Esophagus squamous epithelium (tissue), 5 donors: ENCODE measurements at places on chromosomes 7 and 10.

- DNase-seq: no peak
Observed at GRCh38 chr7:22420008-22420407, 63.1 kb upstream of the RAPGEF5 start.

GRCh38 chr7:72196176-72196575 lies 216.0 kb downstream of the CALN1 start:
- no peak for DNase-seq

DNA sequence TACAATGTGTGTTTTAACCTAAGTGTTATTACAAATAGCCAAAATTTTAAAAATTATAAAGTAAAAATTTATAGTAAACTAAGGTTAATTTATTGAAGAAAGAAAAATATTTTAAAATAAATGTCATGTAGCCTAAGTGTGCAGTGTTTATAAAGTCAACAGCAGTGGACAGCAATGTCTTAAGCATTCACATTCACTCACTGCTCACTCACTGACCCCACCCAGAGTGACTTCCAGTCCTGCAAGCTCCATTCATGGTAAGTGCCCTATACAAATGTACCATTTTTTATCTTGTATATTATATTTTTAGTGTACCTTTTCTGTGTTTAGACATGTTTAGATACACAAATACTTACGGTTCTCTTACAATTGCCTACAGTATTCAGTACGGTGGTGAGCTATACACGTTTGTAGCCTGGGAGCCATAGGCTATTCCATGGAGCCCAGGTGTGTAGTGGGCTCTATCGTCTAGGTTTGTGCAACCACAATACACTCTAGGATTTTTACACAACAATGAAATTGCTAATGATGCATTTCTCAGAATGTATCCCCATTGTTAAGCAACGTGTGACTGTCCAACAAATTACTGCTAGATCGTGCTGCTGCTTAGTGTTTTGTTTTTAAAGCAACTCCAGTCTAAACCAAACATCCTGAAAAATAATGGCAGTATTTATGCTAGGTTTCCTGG lies 108.9 kb upstream of the NAMPT start:
- no peak for DNase-seq

- DNase-seq: no peak
Observed at GRCh38 chr10:21961847-21962246, 41.7 kb downstream of the DNAJC1 start.

DNA sequence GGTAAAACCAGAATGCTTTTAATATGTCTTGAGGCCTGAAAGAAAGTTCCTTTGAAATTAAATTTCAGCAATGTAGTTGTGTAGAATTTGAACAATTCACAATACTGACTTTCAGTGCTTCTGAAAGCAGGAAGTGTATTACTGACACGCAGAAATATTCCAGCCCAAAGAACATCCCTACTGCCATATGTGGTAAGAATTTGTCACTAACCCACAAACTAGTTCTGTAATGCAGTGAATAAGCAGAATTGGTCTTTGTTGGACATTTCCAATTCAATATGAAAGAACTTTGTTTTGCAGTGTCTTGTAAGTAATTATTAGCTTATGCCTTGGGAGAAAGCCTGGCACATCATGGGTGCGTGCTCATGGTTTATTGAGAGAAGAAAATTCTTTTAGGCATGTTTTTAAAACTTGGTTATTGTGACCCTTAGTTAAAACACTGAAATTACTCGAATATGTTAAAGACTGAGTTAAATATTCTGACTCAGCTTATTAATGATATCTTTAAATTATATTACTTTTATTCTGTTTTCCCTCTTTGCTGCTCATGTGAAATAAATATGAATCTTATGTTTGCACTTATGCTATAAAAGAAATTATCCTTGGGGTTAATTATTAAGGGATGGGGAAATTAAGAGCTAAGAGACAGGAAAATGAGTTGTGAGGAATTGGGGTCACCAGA lies 33.4 kb downstream of the PTPN12 start:
- no peak for DNase-seq

- DNase-seq: no peak
Observed at GRCh38 chr10:87761892-87762291, 56.1 kb downstream of the ATAD1 start.

DNA sequence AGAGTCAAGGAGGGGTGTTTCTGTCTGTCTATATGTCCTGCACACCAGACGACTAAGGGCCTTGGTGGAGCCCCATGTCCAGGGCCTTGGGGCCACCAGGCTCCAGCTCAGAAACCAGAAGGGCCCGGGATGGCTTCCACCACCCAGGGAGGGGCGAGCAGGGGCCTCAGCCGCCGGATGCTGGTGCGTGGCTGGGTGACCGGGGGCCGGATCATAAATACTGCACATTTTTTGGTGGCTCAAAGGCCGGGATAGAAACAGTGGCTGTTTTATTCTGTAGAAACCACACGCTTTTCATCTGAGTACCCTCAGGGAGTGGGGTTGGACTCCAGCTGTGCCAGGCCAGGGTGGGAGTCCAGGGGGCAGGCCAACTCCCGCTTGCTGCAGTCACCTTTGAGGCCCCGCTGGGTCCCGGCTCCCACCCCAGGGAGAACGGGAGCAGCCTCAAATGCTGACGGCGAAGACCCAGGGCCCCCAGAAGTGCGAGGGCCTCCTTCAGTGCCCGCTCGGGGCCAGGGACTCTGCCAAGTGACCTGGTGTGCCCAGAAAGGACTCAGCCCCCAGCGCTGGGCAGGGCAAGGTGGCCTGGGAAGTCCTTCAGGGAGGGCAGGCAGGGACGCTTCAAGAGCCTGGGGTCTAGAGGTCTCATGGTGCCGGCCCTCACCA lies 28.2 kb downstream of the PDGFA start:
- DNase-seq: no peak

DNA sequence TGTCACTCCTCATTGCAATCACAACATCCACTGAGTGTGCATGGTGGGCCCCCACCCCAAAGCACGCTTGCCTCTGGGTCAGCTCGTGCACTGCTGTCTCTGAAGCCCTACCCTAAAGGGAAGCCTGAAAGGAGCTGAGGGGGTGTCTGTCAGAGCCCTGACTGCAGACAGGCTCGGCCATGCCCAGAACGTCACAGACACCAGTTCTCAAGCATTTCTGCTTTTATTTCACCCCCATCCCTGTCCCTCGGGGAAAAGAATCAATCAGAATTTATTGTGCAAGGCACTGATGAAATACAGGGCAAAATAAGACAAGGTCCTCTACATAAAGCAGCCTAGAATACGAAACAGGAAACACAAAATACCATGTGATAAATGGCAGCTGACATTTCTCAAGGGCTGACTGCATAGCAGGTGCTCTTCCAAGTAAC lies 231.8 kb downstream of the WDR37 start:
- DNase-seq: no peak

GRCh38 chr10:22158426-22158825 lies 59.4 kb downstream of the EBLN1 start:
- no peak for DNase-seq

DNA sequence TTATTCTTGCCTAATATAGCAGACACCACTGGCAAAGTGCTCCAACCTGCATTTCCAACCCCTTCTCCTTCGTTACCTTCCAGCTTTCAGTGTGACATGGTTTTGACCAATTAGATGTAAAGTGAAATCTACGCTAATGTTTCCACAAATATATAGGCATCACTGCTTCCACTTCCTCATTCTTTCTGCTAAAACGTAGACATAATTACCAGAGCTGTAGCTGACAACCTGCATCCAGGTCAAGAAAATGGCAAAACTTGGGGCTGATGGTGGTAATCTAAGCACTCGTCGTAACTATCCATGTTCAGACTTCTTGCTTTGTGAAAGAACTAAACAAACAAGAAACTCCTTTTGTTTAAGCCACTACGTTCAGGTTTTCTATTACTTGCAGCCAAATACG lies 41.8 kb upstream of the COL1A2 start:
- no peak for DNase-seq

DNA sequence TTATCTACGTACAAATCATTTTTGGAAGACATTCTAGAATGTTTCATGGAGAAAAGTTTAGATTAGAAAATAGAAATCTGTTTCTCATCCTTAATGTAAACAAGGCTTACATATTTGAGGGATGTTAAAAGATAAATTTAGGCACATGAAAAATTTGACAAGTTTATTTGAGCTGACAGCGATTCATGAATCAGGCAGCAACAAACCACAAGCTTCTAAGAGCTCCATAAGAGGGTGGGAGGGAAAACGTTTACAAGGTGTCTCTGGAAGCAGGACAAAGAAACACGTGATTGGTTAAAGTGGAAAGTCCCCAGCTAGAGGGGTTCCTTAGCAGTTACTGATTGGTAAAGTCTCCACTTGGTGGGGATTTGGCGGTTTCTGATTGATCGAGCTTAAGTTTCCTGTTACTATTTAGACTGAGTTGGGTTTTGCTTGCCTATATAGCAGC lies 228.9 kb upstream of the PITRM1 start:
- no peak for DNase-seq

GRCh38 chr10:74640134-74640921 lies 186.1 kb upstream of the KAT6B start:
- no peak for DNase-seq

- no peak for DNase-seq
Observed at GRCh38 chr10:13945390-13946208, 358.8 kb downstream of the PRPF18 start.

DNA sequence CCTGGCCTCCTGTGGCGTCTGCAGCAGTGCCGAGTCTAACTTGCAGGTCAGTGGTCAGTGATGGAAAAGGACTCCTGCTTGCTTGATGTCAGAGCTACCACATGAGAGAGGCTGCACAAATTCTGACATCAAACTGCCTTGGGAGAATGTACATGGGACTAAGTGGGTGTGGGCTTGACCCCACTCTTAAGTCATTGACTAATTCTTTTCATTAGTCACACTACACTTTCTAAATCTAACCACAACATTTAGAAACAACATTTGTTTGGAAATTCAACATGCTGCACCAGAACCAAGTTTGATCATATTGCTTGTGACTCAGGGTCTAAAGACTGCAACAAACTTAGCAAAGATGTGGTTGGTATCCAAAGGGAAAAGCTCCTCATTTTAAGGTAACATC lies 24.4 kb upstream of the CDC14C start:
- no peak for DNase-seq

GRCh38 chr10:96830511-96831199 lies 1.4 kb upstream of the LCOR start:
- no peak for DNase-seq

GRCh38 chr7:14894826-14895225 lies 7.7 kb downstream of the DGKB start:
- DNase-seq: no peak

GRCh38 chr10:66999762-67000545 lies 74.1 kb downstream of the LRRTM3 start:
- no peak for DNase-seq

DNA sequence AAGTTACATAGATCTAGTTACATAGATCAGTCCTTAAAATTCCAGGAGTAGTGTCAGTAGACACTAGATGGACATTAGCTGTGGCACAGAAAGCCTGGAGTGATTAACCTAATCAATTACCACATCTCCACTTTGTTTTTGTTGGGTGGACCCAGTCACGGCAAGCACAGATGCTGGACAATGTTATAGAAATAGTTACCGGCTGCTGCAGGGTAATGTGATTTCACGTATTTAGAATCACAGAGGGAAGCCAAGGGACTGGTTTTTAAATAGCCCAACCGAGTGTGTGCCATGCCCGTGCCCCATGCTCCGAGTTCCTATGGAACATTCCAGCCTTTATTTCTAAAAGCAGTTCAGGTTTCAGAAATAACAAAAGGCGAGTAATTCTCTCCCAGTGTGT lies 2.8 kb downstream of the LGI1 start:
- DNase-seq: no peak

DNA sequence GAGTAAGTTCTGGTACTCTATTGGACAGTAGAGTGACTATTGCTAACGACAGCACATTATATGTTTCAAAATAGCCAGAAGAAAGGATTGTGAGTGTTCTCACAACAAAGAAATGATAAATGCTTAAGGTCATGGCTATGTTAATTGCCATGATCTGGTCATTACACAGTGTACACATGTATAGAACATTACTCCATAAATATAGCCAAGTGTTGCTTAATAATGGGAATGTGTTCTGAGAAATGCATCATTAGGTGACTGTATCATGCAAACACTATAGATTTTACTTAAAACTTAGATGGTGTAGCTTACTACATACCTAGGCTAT lies 19.6 kb downstream of the EPC1 start:
- DNase-seq: no peak

GRCh38 chr7:47301105-47301477 lies 280.8 kb downstream of the TNS3 start:
- DNase-seq: no peak

- no peak for DNase-seq
Observed at GRCh38 chr10:61900829-61901792, at the start of gene ARID5B. Gene ARID5B (plus strand): TSS chr10:61901699. CDS start chr10:61901710, 11 bp downstream.

GRCh38 chr10:124903111-124903510 lies 38.8 kb upstream of the ZRANB1 start:
- no peak for DNase-seq

DNA sequence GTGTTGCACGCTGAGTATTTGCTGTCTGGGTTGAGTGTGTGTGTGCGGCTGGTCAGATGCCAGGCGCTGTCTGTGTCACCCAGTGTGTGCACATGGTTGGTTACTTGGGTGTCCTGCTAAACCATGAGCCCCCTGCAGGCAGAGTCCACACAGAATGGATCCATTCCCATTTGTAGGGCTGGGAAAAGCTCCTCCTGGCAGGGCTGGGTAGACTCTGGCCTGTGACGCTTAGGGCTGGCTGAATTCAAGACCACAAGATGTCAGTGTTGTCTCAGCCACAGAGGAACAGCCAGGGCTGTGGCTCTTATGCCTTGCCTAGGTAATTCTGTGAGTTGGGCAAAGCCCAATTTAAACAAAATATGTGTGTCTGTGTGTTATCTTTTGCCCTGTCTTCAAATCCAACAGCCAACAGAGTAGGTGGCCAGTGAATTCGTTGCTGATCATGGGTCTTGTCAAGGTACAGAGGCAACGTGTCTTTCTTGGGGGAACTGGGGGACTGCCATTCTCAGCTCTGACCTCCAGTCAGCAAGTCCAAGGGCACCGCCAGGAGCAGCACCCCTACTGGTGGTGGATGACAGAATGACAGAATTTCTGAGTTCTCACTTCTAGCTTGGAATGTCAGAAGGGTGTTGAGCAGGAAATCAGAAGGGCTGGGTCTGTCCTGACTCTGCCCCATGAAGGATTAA lies 285.1 kb downstream of the CCSER2 start:
- DNase-seq: no peak

- DNase-seq: no peak
Observed at GRCh38 chr7:69598487-69599285, 411 bp downstream of the AUTS2 start.

GRCh38 chr7:156152390-156152789 lies 340.1 kb upstream of the SHH start:
- DNase-seq: no peak

DNA sequence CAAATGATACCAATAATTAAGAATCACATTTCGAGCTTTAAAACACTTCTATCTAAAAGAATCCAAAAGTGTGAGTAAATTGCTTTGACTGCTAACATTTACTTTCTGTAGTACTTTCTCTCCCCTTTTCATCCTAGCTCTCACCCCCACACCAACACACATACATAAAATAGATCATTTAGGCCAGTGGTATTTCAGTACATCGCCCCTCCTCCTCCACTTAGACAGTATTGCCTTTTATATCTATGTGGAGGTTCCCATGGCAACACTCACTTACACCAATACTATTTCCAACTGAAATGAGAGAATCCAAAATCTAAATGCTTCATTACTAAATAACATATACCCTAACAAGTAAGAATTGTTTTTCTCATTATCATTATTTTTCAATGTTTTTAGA lies 58.9 kb downstream of the HIBADH start:
- no peak for DNase-seq
